ENCODE measurements at places on chromosomes 12 and 14.

DNA sequence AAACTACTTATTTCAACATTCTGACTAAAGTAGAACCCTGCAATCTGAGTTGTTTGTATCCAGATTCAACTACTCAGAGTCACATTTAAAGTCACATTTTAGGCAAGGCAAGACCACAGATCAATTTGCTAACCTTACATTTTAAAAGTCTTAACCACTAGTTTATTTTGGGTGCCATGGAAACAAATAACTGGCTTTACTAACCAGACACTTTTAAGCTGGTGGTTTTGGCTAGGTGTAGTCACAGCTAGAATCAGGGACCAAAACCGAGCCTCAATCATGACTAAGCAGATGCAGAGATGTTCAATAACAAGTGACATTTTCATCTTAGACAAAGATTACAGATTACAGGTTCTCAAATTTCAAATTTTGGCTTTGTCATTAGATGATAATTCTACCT, 115.3 kb downstream of the PDE6H start:
- no peak for DNase-seq

- DNase-seq = peak; percentile 65
Measured at GRCh38 chr14:79514700-79515099, 696.6 kb downstream of the DIO2 start.

DNA sequence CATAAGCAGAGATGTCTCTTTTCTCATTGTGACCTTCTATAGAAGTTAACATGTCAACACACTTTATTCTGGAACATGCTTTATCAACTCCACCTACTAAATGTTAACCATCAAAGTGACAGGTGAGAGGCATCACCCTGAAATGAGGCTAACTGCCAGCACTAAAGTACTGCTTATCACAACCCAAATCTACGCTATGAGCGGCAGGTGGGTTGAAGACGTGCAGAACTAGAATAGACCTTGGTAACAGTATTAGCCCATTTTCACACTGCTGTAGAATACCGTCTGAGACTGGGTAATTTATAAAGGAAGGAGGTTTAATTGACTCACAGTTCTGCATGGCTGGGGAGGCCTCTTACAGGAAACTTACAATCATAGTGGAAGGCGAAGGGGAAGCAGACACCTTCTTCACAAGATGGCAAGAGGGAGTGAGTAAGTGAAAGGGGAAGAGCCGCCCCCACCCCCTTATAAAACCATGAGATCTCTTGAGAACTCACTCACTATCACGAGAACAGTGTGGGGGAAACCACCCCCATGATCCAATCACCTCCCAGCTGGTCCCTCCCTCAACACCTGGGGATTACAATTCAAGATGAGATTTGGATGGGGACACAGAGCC, 359.0 kb downstream of the SEC23A start:
- no peak for DNase-seq

GRCh38 chr14:96663491-96664067, 133.6 kb upstream of the VRK1 start:
- no peak for DNase-seq

GRCh38 chr14:75609606-75610475, 31.4 kb downstream of the FLVCR2 start:
- peak; percentile 71 for DNase-seq

- DNase-seq = no peak
Measured at GRCh38 chr14:71362920-71363584, 455.8 kb downstream of the PCNX1 start.

DNA sequence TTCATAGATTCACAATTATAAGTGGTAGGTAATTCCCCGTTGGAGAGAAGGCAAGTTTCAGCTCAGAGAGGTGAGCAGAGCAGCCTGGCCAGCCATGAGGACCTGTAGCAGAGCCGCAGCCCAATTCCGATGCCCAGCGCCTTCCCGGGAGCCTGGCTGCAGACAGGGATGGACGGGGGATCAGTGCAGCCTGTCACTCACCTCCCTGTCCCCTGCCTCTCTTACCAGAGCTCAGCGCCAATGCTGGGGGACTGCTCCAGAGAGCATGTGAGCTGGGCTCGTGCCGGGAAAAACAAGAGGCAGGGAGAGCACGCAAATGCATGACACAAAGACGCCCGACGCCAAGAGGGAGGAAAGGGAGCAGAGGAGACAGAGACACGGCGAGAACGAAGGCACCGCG, 231.9 kb downstream of the BCL11B start:
- no peak for DNase-seq

- DNase-seq = no peak
Measured at GRCh38 chr12:30519535-30519934, 176.1 kb downstream of the IPO8 start.

DNA sequence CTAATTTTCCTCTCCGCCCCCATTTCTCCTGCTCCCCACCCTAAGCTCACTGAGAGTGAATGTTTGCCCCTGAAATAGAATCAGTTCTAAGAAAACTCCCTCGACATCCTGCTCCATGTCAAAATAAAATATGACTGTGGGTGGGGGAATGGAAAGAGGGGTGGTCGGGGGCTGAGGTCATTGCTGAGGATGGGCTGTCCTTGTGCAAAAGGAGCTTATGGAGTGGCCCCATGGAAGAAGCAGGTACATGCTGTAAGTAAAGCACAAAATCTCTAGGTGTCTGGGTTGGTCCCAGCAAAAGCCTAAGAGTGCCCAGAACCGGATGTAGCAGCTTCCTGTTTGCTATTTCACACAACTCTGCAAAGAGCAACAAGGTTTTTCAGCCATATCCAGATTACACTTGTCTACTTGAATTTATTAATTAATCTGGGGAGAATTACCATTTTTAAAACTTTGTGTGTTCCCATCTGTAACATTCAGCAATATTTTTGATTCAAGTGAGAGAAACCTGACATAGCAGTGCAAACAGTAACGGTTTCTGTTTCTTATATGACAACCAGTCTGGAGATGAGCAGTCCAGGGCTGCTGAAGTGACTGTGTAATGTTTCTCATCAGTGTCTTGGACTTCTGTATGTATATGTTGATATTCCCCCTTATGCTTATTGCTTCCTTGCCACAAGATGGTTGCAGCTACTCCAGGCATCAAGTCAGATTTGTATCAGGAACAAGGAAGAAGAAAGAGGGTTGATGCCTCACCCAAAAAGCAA, 40.4 kb upstream of the GZMB start:
- DNase-seq = no peak

- DNase-seq = no peak
Measured at GRCh38 chr12:108516511-108517275, 1.6 kb downstream of the FICD start.

DNA sequence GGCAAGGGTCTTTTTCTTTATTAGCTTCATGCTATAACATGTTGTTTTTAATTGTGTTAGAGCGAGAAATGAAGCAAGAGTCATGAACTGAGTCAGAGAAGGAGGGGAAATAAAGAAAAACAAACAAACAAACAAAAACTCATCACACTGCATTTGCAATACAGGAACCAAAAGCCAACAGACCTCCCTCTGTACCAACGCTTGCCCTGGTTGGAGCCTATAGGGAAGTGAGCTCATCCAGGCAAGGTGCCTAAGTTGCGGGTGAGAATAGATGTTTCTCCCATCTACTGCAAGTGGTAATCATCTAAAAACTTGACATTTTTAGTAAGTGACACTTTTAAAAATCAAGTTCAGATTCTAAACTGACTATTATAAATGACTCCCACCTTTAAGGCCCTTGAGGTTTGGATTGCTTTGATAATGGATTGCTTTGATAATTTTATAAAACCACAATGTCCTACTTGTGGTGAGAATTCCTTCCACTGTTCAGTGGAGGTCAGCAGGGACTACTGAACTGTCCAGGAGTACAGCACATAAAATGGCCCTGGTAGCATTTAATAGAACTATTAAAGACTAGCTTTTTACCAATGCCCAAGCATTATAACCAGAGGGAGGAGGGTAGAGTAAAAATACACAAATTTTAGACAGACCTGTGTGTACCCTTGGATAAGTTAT, 31.3 kb downstream of the SLC38A1 start:
- DNase-seq = no peak

- DNase-seq = no peak
Measured at GRCh38 chr12:116693286-116694227, 44.3 kb downstream of the SPRING1 start.

DNA sequence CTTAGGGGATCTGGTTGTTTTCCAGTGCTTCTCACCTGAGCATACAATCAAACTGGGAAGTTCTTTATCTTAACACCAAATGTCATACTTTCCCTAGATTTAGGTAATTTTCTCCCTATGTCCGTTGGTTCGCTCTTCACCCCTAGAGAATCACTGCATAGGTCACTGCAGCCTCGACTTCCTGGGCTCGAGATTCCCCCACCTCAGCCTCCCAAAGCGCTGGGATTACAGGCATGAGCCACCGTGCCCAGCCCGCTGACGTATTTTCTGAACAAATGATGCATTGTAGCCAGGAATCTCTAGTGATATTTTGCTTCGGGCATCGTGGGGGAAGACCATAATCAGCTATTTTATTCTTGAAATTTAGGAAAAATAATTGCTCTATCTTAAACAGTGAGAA, 1.1 kb upstream of the RPL41 start:
- DNase-seq = no peak

DNA sequence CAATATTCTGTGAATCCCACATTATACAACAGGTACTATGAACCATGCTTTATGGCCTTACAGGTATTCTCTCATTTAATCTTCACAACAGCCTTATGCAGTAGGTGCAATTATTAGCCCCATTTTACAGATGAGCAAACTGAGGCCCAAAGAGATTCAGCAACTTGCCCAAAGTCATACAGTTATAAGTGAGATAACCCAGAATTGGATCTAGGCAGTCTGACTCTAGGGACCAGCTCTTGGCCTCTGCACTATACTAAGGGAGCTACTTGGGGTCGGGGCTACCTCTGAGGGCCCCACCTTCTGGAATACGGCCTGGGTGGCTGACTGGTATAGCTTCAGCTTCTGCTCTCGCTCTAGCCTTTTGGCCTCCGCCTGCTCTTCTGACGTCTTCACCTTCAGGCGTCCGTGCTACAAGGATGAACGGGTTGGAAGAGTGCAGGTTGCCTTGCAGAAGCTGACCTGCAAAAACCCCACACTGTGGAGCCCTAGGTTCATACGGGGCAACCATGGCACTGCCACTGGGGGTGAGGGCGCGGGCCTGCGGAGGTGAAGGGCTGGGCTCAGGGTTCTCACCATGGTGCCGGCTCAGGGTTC, 762 bp downstream of the RABGGTA start:
- DNase-seq = no peak
